Natural killer cell (primary cell): ENCODE measurements at places on chromosomes 7 and 10. TPM values are rescaled to one million over a fixed set of nuclear protein-coding genes. Genes with fewer than 3 reads are reported as not detected.

The ZNF92 gene
- total RNA-seq = 28.5 TPM

The OR9A2 gene
- total RNA-seq = not detected

The ELN gene
- total RNA-seq = 0.75 TPM

The TWNK gene
- total RNA-seq = 2.2 TPM

The GIMAP7 gene
- total RNA-seq = 66.3 TPM

The EGFR gene
- total RNA-seq = not detected

The TAC1 gene
- not detected for total RNA-seq

The ACBD7 gene
- total RNA-seq = 0.48 TPM

The CRPPA gene
- 2.5 TPM for total RNA-seq

The LRRC61 gene
- 16.7 TPM for total RNA-seq

DNA sequence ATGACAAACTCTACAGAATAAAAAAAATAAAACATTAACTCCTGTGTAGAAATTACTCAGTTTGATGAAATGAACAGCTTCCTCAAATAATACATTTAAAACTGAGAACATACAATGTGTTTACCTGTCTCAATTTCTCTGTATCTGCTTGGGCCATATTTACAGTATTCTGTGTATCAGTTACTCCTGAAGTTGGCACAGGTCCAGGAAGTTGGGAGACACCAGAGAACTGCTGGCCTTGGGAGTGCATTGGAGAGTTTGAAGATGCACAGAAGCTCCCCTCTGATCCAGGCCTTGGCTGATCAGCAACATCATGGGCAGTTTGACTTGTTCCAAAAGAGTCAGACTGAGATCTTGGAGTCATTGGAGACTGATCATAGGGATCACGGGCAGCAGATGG lies 155.1 kb downstream of the GALNT11 start:
- no peak overlapping the region for H3K27ac ChIP-seq
- no peaks in the 10 kb centered on the region for H3K4me1 ChIP-seq
- no peak for DNase-seq
- H3K36me3 ChIP-seq = peaks cover 84% of the 10 kb centered on the region

DNA sequence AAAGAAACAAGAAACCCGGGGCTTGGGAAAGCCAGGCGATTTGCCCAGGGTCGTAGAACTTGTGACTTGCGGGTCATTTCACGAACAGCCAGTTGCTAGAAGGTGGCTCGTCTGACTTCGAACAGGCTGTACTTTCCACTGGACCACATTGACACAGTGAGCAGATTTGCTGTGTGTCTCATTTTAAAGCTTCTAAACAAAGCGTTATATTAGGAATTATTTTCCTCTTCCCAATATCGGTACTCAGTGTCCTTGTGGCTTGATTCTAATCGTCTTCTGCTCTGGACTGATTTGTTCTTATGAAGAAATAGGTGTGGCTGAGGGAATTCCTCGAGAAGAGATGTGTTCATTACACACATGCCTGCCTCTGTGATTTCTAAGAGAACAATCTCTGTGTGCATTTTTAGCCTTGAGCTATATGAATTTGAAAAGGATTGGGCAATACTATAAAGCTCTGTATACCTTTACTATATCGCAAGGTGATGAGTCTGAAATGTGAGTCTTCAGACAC lies 150.0 kb upstream of the PRR15 start:
- no peaks in the 10 kb centered on the region for H3K27me3 ChIP-seq
- H3K27ac ChIP-seq = no peak overlapping the region
- DNase-seq = no peak
- H3K4me1 ChIP-seq = peaks cover 9% of the 10 kb centered on the region
- H3K36me3 ChIP-seq = no peaks in the 10 kb centered on the region

GRCh38 chr10:93854975-93855374 lies 38.8 kb upstream of the SLC35G1 start:
- H3K27me3 ChIP-seq = no peaks in the 10 kb centered on the region
- no peak overlapping the region for H3K27ac ChIP-seq
- no peak for DNase-seq
- no peak overlapping the region for H3K4me3 ChIP-seq
- no peaks in the 10 kb centered on the region for H3K4me1 ChIP-seq

DNA sequence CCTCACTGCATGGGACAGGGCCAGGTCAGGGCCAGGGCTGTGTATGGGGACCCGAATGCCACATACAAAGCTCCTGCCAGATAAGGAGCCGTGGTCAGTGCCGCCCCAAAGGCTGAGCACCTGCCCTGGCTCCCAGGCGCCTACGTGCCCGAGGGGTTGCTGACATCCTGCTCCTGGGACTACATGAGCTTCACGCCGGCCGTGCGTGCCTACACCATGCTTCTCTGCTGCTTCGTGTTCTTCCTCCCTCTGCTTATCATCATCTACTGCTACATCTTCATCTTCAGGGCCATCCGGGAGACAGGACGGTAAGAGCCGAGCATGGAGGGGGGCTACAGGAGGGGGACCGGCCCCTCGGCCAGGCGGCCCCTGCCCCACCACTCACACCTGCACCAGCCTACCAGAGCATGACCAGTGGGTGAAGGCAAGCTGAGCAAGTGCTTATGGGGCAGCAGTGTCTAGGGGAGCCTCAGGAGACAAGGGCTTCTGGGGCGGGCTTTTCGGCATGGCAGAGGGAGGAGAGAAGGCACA lies 4.9 kb downstream of the OPN4 start:
- DNase-seq = no peak
- no peaks in the 10 kb centered on the region for H3K36me3 ChIP-seq
- no peaks in the 10 kb centered on the region for H3K4me1 ChIP-seq
- H3K4me3 ChIP-seq = no peak overlapping the region

GRCh38 chr7:51262796-51263531 lies 53.6 kb downstream of the COBL start:
- no peak for DNase-seq
- no peaks in the 10 kb centered on the region for H3K36me3 ChIP-seq
- H3K27me3 ChIP-seq = no peaks in the 10 kb centered on the region
- H3K4me1 ChIP-seq = no peaks in the 10 kb centered on the region
- H3K27ac ChIP-seq = no peak overlapping the region

DNA sequence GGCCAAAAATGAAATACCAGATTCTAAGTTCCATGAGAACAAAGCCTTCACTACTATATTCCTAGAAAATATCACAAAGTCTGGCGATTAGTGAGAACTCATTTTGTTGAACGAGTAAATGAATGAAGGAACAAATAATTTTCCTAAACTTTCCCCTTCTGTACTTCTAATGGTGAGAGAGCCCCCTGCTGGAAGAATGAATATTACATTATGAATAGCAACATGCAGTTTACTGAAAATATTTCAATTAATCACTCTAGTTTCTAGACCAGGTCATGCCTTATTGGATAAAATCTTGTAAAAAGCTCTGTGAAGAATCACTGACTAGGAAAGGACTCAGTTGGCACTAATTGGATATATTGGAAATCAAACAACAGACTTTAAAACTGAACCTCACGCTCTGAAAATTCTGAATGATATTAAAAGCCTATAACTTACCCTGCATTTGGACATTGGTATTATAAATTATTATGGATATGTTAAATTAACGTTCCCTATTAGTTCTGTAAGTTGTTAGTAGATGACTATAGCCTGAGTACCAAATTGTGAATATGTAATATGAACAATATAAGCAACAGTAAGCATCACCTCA lies 32.4 kb upstream of the MTPN start:
- no peak overlapping the region for H3K27ac ChIP-seq
- DNase-seq = peak; percentile 74
- no peaks in the 10 kb centered on the region for H3K36me3 ChIP-seq
- no peak overlapping the region for H3K4me3 ChIP-seq

GRCh38 chr10:122839505-122839904 lies 6.2 kb downstream of the CUZD1 start:
- H3K27ac ChIP-seq = no peak overlapping the region
- H3K4me3 ChIP-seq = no peak overlapping the region
- H3K36me3 ChIP-seq = peaks cover 11% of the 10 kb centered on the region
- DNase-seq = no peak

GRCh38 chr10:102497545-102497944 lies 5.0 kb downstream of the ACTR1A start:
- DNase-seq = no peak
- no peak overlapping the region for H3K4me3 ChIP-seq
- peaks cover 5% of the 10 kb centered on the region for H3K36me3 ChIP-seq
- H3K27me3 ChIP-seq = no peaks in the 10 kb centered on the region

- no peak for DNase-seq
- H3K36me3 ChIP-seq = no peaks in the 10 kb centered on the region
- no peaks in the 10 kb centered on the region for H3K27me3 ChIP-seq
Measured at GRCh38 chr10:938941-939678, 7.6 kb upstream of the LARP4B start.

- H3K4me1 ChIP-seq = peaks cover 8% of the 10 kb centered on the region
- H3K4me3 ChIP-seq = no peak overlapping the region
- peaks cover 9% of the 10 kb centered on the region for H3K27me3 ChIP-seq
- no peak overlapping the region for H3K27ac ChIP-seq
- DNase-seq = no peak
Measured at GRCh38 chr10:120977897-120978296, 126.7 kb downstream of the WDR11 start.

GRCh38 chr7:55255496-55256445 lies 109.4 kb upstream of the LANCL2 start:
- no peak overlapping the region for H3K27ac ChIP-seq
- H3K27me3 ChIP-seq = peaks cover 19% of the 10 kb centered on the region
- H3K4me3 ChIP-seq = peak overlapping the region; percentile 26
- H3K36me3 ChIP-seq = no peaks in the 10 kb centered on the region

- peaks cover 2% of the 10 kb centered on the region for H3K36me3 ChIP-seq
- peak overlapping the region; percentile 87 for H3K4me3 ChIP-seq
- H3K4me1 ChIP-seq = peaks cover 44% of the 10 kb centered on the region
- peaks cover 11% of the 10 kb centered on the region for H3K27me3 ChIP-seq
- H3K27ac ChIP-seq = no peak overlapping the region
Measured at GRCh38 chr10:7407368-7408290, 3.2 kb downstream of the SFMBT2 start.

GRCh38 chr7:99061001-99061776 lies 82.7 kb downstream of the SMURF1 start:
- no peak for DNase-seq
- no peaks in the 10 kb centered on the region for H3K27me3 ChIP-seq
- H3K4me1 ChIP-seq = no peaks in the 10 kb centered on the region
- no peak overlapping the region for H3K27ac ChIP-seq
- H3K36me3 ChIP-seq = peaks cover 10% of the 10 kb centered on the region

DNA sequence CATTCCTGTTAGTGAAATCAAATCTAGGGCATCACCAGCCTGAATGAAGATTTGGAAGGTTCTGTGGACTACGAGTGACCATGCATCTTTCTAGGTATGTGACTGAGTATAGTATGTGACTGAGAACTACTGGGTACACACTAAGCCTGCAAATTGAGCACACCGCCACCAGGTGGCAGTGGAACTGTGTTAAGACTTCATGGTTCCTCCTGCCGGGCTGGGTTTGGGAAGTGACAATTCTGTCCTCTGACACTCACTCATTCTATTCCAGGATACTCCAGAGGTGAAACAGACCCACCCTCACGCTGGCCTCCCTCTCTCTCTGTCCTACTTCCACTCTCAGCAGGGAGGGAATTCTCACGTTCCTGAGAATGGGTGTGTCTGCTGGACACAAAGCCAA lies 84.0 kb upstream of the TMEM248 start:
- no peak for DNase-seq
- H3K27me3 ChIP-seq = no peaks in the 10 kb centered on the region
- no peaks in the 10 kb centered on the region for H3K36me3 ChIP-seq
- no peak overlapping the region for H3K27ac ChIP-seq
- peaks cover 26% of the 10 kb centered on the region for H3K4me1 ChIP-seq

- no peaks in the 10 kb centered on the region for H3K27me3 ChIP-seq
- DNase-seq = no peak
Measured at GRCh38 chr10:42783181-42783549, 570 bp downstream of the BMS1 start.

GRCh38 chr7:132499065-132499464 lies 77.2 kb downstream of the PLXNA4 start:
- no peak for DNase-seq
- no peak overlapping the region for H3K27ac ChIP-seq
- H3K4me3 ChIP-seq = no peak overlapping the region
- no peaks in the 10 kb centered on the region for H3K36me3 ChIP-seq

DNA sequence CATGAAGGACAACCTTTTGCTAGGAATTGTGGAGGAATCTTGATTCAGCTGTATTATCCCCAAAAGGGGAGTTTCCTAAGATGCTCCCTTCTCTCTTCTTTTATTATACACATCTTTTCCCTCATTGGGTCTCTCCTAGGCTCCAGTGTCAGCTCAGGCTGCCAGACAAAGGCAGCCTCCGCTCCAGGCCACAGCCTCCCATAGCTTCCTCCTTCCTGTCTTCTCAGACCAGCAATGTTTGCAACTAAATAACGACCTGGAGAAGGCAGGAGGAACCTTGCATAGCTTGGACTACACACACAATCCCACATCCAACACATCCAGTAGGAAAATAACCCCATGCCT lies 12.3 kb downstream of the SFXN3 start:
- DNase-seq = no peak
- H3K36me3 ChIP-seq = peaks cover 10% of the 10 kb centered on the region

- no peak overlapping the region for H3K4me3 ChIP-seq
- no peaks in the 10 kb centered on the region for H3K27me3 ChIP-seq
- DNase-seq = no peak
- no peak overlapping the region for H3K27ac ChIP-seq
- H3K4me1 ChIP-seq = no peaks in the 10 kb centered on the region
Measured at GRCh38 chr7:141262101-141263090, 188.5 kb downstream of the TMEM178B start.

DNA sequence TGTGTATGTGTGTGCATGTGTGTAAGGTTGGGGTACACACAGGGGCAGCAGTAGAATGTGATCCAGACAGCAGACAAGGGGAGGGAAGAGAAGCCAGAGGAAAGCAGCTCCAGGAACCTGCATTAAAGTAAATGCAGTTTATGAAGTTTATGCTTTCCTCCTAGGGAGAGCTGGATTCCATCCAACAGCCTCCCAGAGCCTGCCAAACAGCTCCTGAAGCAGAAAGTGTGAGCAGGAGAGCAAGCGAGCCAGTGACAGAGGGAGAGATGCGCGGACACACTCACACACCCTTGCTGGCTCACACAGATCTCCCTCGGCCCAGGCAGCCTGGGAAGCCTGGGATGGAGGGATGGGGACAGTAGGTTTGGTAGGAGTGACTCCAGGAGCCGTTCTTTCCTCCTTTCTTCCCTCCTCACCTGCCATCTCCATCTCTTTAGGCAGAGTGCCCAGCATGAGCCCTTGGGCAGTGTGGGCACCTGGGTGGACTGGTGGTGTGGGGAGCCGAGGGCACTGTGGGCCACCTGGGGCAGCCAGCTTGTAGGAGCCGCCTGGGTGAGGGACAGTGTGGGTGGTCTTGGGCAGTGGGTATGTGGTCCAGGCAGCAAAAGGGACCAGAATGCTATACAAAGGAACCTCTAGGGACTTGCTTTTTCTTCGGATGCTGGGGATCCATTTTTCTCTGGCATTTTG lies 46.1 kb downstream of the PAX2 start:
- no peak for DNase-seq
- H3K4me1 ChIP-seq = no peaks in the 10 kb centered on the region
- H3K27ac ChIP-seq = no peak overlapping the region
- H3K36me3 ChIP-seq = no peaks in the 10 kb centered on the region
- peaks cover 4% of the 10 kb centered on the region for H3K27me3 ChIP-seq
